ENCODE measurements at places on chromosomes 3 and 15.
A peak's percentile ranks its signal among the peaks of the same experiment; 100 is the strongest.

- DNase-seq = no peak
Observed at GRCh38 chr15:77628010-77628409, 4.7 kb downstream of the LINGO1 start.

DNA sequence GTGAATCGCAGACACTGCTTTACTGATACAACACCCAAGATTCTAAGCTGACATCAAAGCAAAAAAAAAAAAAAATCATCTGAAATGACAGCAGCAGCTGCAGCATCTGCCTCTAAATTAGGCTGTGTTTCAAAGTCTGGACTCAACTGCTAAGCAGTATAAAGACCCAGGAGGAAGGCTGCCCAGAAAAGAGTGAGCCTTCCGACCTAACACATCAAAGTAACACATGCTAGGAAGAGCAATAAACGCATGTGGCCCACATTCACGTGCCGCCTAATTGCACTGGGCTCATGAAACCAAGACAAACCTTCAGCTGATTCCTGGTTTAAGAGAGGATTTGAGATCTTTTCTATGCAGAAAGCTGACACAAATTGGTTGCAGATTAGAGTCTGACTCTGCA is 317.1 kb downstream of the ZIC4 start:
- DNase-seq = no peak

DNA sequence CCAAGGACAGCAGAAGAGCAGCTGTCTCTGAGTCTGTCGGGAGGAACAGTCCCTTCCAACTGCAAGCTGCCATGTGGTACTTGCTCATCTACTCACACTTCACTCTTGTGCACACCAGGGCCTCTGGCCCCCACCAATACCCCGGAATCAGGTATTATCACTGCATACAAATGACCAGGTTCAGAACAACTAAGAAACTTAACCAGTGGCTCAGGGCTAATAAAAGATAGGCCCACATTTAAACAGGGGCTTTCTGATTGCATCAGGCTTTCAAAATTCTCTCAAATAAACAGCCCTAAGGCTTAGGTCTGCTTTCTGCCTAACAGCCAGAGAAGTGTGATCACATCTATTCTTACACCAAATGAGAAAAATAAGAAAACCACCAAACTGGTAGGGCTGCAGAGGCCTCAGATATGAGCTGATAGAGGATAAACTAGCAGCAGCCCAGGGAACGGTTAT is 20.7 kb downstream of the CCDC12 start:
- no peak for DNase-seq

DNA sequence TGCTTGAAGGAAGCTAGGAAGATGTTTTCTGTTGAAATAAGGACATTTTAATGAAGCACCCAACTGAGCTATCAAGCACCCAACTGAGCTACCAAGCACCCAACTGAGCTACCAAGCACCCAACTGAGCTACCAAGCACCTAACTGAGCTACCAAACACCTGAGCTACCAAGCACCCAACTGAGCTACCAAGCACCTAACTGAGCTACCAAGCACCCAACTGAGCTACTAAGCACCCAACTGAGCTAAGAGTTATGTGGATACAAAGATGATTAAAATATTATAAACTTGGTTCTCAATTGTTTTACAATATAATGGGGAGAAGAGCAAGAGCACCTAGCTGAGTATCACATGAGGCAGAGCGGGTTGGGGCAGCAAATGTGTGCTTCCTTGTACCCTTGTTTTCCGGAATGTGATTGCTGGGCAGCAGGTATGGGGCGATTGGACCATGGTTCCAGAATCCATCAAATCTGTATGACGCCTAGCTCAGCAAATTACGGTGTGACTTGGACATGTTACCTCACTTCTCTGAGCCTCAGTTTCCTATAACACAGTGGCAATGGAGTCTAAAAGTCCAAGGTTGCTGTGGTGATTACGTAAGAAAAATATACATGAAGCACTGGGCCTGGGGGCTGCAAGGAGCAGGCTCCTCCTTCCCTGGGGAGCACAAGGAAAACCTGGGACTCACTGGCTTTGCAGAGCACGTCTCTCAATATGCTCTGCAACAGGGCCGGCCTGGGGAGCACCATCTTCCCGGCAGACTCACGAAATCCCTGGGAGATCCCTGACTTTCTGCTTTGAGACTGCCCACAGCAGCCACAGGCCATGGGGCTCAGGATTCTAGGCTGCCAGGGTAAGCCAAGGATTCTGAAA is 11.3 kb downstream of the BMF start:
- DNase-seq = no peak

GRCh38 chr3:9912294-9912935 is 4.5 kb upstream of the IL17RC start:
- no peak for DNase-seq

DNA sequence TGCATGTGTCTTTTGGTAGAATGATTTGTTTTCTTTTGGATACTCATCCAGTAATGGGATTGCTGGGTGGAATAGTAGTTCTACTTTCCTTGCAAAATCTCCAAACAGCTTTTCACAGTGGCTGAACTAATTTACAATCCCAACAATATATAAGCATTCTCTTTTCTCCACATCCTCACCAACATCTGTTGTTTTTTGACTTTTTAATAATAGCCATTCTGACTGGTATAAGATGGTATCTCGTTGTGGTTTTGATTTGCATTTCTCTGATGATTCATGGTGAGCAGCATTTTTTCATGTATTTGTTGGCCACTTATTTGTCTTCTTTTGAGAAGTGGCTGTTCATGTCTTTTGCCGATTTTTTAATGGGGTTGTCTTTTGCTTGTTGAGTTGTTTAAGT is 55.8 kb downstream of the ST8SIA2 start:
- no peak for DNase-seq

GRCh38 chr3:12246497-12247163 is 42.2 kb upstream of the PPARG start:
- no peak for DNase-seq

- no peak for DNase-seq
Observed at GRCh38 chr3:165404357-165405027, 208.3 kb upstream of the SLITRK3 start.

GRCh38 chr15:72778796-72779195 is 4.8 kb downstream of the ADPGK start:
- no peak for DNase-seq

DNA sequence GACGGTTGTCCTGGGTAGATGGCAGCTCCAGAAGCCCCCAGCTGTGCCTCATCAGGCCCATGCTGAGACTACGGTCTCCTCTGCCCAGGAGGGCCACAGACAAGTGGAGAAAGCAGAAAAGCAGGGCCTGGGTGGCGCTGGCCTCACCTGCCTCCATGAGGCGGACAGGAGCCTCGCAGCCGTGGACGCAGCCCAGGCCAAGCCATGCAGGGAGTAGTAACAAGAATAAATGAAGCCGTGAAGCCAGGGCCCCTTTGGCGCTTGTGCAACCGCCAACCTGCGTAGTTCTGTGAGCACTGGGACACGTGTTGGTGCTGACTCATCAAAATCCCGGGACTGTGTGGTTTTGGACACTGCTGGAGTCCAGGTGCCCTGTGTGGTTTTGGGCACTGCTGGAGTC is 12.3 kb upstream of the MUC4 start:
- DNase-seq = no peak

- DNase-seq = no peak
Observed at GRCh38 chr3:2837910-2838309, 272.3 kb downstream of the IL5RA start.

- no peak for DNase-seq
Observed at GRCh38 chr3:58955308-58955707, 94.5 kb downstream of the CFAP20DC start.

DNA sequence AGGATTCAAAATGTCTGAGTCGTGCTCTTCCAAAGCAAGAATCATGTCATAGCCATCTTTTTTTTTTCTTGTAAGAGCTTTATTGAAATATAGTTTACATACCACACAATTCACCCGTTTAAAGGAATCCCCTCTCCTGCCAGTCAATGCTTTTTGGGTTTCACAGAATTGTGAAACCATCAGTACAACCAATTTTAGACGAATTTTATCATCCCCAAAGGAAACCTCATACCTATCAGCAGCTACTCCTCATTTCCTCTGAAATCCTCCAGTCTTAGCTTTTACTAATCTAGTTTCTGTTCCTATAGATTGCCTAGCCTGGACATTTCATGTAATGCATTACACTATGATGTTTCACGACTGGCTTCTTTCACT is 39.6 kb downstream of the ADIPOQ start:
- no peak for DNase-seq

DNA sequence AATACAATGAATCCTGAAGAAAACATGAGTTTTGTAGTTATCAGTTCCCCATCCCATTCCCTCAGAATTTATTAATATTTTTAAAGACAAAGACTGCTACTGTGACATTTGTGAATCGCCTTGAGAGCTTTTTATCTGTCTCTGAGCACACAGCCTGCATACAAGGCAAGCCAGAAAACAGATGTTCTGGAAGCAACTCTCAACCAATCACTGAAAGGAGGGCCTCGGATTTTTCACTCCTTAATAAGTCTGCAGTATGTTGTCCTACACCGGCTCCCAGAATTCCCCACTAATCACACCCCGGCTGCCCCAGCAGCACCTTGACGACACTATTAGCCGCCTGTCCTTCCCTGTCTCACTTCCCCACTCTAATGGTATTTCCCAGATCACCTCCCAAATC is 138.5 kb downstream of the ZNF621 start:
- DNase-seq = no peak

- peak; percentile 89 for DNase-seq
Observed at GRCh38 chr15:64813075-64813474, 12.4 kb downstream of the PIF1 start.

DNA sequence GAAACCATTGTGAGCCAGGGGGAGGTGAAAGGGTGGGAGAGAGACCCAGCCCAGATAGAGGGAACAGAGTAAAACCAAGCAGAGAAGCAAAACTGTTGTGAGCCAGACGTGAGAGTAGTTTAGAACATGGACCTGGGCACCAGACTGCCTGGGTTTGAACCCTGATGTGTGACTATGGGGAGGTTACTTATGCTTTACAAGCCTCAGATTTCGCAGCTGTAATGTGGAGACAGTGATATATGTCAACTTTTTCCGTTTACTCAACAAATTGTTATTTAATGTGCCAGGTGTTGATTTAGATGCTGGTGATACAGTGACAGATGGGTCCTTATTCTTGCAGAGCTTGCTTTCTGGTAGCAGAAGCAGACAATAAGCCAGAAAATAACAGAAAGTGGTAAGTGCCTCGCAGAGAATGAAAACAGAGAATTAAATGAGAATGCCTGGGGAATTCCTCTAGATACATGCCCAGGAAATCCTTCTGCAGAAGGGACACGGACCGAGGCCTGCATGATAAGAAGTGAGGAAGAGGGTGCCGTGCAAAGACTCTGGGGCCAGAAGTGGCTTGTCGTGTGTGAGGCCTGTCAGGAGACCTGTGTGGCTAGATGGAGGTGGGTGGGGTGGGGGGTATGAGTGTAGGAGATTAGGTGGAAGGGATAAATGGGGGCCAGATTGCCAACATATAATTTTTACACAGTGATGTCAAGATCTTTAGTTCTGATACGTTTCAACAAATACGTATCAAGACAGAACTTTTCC is 15.0 kb downstream of the KAT2B start:
- DNase-seq = no peak

DNA sequence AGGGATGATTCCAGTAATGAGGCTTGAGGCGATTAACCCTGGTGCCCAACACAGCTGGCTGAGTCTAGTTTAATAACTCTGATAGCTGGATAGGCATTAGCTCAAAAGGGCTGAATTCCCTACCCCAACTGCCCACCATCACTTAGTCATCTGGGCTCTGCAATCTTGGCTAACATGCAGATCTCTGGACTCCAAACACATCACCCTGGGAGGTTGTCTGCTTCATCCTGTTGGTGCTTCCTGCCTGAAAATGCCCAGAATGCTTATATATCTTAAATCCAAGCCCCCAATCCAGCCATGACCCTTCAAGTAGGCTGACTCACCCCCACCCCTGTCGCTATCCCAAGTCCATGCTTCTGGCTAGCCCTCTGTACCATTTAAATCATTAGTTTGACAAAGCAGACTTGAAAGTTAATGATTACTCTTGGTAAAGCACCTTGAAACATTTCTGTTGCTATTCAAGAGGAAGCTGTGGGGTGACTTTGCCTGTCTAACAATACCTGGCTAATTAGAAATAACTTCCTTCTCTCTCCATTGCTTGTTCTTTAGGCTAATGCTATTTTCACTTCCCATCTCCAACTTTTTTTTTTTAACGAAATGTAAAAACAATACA is 107.0 kb upstream of the RORA start:
- no peak for DNase-seq

DNA sequence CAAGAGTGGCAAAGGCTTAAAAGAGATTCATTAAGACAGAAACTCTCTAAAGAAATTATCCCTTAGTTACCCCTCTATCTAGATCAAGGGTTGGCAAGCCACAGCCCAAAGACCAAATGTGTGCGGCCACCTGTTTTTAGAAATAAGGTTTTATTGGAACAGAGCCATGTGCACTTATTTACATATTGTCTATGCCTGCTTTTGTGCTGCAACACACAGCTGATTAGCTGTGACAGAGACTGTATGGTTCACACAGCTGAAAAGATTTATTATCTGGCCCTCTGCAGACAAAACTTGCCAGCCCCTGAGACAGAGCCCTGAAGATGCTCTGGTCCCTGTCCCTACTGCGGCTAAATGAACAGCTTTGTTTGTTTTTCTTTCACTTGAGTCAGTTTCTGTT is 88.1 kb downstream of the ADAMTS9 start:
- DNase-seq = peak; percentile 41

GRCh38 chr15:28097656-28098359 is 1.3 kb downstream of the OCA2 start:
- DNase-seq = no peak

DNA sequence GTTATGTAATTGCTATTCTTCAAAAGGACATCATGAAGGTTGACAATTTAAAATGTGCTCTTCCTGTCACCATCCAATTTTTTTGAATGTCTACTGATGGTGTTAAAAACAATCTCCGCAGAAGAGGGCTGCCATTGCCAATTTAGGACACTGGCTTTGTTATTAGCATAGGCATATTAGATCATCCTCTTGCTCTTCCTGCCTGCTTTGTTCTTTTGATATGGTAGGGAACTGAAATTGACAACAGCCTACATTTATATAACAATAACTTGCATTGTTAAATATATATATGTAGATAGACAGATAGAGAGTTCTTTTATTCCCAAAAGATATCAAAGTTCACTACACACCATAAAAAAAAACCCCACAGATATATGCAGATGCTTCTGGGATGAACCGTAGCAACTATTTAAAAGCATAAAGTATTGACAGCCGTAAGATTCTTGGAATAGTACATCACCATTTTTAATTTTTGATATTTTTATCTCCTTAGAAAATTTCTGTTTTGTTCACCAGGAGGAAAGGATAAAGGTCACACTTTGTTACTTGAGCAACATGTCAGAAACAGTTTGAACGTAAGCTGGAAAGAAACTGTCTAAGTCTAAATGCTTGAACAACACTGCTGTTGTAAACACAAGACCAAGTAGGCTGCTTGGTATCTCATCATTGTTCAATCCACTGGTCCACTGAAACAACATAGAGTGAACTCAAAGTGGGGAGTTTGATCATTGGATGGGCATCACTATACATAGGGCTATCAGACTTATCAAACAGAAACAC is 66.5 kb downstream of the MDFIC2 start:
- no peak for DNase-seq

All from BE2C (cell line).